ENCODE measurements at places on chromosomes 16 and 17.
A peak's percentile ranks its signal among the peaks of the same experiment; 100 is the strongest.

DNA sequence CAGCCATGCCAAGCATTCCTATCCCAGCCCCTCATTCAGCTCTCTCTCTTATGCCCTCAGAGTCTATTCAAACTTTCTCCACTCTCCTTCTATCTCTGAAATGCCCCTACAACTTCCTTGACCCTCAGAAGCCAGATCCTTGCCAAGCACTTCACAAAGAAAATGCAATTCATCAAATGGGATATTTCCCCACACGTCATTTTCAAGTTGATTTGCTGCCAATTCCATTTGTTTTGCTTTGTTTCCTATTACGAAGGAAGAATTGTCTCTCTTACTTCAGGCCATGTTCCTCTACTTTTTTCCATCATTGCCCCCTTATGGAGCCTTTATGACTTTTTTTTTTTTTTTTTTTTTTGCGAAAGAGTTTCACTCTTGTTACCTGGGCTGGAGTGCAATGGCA, 9.2 kb upstream of the ALOX12 start:
- DNase-seq, result no peak

DNA sequence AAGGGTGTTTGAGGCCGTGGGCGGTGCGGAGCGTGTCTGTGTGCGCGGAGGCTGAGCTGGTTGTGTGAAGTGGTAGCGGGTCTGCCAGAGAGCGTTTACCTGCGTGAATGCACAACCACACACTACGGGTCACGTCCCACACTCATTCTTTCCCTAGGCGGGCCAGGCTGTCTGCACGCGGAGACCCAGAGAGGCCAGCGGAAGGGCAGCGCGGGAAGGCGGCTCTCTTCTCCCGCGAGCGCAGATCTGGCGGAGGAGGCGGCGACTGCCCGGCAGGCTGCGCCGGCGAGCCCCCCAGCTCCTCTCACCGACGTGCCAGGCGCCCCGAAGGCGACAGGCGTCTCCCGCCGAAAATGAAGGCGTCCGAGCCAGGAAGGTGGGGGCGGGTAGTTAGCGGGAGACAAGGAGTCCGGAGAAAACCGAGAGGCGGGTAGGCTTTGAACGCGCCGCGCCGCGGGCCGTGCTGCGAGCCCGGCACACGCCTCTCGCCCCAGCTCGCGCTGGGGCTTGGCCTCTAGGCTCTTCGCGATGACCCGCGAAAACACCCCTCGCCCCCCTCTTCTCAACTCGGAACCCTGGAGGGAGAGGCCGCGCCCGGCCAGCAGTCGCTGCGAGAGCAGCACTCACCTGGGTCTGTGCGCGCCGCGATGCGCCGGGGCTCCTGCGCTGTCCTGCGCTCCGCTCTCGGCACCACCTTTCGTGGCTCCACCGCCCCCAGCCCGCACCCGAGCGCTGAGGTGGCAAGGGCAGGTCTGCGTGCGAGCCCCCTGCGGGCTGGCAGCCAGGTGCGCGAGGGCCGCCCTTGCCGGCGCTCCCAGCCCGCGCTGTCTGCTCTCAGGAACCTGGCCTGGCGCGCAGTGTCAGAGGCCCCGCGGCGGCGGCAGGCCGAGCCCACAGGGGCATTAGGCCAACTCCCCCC, 2.0 kb upstream of the FOXF1 start:
- DNase-seq, result no peak

- no peak for DNase-seq
Observed at GRCh38 chr16:4868535-4868934, 21.3 kb downstream of the UBN1 start.

DNA sequence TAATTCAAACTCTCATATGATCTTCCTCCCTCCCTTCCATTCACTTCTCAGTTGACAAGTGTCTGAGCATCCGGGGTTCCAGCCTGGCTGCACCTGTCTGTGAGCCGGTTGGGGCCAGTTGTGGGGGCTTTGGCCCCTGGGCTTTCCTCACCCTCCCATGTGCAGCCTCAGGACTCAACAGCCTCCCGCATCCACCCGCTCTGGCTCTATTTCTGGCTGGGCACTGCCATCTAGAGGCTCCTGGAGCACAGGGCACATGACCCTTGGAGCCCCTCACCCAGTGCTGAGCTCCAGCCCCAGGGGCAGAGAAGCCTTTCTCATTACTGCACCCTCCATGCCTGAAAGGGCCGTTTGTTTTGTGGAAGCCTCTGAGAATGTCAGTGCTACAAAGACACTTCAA, 43.3 kb downstream of the HAPSTR1 start:
- DNase-seq, result peak; percentile 75

DNA sequence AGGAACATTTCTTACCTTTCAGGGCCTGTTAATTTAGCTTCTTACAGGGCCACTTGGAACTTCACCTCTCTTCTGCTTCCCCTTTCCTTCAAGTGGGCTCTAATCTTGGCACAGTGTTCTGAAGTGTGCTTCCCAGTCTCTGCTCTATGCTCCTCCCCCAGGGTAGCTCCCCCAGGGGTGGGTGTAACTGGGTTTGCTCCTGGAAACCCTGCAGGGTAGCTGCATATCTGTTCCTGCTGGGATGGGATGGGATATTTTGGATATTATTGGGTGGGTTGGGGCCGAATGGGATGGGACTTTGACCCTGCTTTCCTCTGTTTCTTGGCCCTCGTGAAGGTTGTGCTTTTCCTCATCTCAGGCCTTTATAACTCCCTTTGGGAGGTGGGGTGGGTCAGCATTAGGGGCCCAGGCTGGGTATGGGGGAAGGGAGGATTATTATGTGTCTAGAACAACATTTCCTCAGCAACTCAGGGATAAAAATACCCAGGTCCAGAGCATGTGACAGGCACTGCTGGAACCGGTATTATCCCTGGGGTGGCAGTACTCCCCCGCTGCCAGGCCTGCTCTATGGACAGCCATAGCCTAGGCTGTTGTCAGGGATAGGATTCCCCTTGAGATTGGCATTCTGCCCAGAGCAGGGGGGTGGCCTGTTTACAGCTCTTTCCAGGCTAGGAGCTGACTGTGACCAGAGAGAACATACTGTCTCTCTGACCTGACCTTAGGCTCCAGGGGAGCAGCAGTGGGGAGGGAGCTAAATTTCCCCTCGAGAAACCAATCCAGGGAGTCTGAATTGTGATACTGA, 5.0 kb downstream of the NFE2L1 start:
- no peak for DNase-seq

GRCh38 chr16:84268291-84269040, 26.2 kb upstream of the WFDC1 start:
- no peak for DNase-seq
